SK-MEL-5 (cell line): ENCODE measurements at places on chromosomes 2 and 18.

- DNase-seq = no peak
These were observed 11.3 kb upstream of the VRK2 start for GRCh38 chr2:58035352-58035751.

GRCh38 chr18:595068-595467 lies 1.7 kb upstream of the CLUL1 start:
- no peak for DNase-seq

DNA sequence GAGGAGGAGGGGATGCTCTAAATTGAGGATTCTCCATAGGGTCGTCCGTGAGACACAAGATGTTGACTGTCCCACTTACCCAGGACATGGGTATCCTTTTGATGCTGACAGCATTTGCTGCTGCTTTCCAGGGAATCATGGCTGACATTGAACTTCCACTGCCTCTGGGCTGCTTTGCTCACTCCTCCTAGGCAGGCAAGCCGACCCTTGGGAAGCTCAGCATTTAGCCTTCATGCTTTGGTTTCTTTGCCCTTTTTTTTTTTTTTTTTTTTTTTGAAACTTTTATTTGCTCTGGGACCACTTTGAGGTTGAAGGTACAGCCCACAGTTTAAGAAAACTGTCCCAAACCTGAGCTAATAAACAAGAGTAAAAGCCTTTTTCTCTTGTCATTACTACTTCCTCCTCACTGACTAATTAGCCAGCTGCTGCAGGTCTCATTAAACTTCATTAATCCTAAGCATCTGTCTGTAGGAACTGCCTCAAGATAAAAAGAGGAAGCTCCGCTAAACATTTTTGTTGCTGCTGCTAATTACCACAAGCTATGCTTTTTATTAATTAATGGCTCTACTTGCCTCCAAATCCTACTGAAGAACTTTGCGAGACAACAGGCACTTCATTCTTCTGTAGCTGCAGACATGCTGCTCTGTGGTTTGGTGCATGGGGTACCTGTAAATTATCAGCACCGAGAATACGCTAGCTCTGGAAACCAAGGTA lies 125.4 kb downstream of the SPTBN1 start:
- DNase-seq = no peak

- DNase-seq = no peak
These were observed 86.4 kb downstream of the TCF4 start for GRCh38 chr18:55501579-55501978.

DNA sequence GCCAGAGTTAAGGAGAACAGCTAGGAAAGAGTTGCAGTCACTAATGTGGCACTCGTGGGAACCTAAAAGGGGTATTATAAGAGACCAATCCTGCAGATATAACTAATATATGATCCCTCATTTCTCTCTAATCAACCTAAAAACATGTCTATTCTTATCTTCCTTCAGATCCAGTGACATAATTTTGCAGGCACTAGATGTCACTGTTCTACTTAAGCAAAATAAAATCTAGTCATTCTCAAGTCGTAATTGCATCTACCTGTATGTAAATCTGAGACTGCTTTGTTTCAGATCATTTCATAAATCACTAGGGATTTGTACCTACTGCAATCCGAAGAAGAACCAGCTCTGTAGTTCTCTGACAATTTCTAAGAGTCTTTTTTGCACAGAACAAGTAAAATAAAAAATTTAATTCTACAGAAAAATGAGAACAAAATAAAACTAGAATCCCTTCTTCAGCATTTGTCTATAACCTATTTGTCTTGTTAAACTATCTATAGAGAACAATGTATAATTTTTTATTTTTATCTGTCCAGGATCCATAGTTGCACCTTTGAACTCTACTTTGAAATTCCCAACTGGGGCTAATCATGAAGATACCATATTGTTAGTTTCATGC lies 56.5 kb upstream of the ERBB4 start:
- peak; percentile 28 for DNase-seq

DNA sequence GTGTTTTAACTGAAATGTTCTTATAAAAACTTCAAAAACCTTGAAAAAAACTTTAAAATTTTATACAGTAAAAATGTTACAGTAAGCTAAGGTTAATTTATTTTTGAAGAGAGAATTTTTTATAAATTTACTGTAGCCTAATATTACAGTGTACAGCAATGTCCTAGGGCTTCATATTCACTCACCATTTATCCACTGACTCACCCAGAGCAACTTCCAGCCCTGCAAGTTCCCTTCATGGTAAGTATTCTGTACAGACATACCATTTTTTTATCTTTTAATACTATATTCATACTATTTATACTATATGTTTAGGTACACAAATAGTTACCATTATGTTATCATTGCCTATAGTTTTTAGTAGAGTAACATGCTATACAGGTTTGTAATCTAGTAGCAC lies 396.7 kb upstream of the MMADHC start:
- no peak for DNase-seq

DNA sequence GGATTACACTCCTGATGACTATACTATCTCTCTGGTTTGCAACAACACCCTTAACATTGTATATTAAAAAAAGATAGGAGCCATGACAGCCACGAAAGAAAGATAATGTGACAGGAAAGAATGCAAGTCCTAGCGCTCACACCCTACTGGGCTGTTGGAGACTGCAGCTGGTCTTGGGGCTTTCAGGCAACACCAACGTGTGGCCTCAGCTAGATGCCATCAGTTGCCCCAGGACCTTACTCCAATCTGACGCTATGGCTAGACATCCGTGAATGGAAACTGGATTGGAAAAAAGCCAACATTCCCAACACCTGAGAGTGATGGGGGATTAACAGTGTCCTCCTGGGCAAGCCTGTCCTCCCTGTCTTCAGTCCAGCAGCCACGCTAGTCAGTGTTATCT lies 357.4 kb upstream of the GULP1 start:
- no peak for DNase-seq

GRCh38 chr2:34831096-34831495 lies 1232.0 kb upstream of the FAM98A start:
- DNase-seq = peak; percentile 8

DNA sequence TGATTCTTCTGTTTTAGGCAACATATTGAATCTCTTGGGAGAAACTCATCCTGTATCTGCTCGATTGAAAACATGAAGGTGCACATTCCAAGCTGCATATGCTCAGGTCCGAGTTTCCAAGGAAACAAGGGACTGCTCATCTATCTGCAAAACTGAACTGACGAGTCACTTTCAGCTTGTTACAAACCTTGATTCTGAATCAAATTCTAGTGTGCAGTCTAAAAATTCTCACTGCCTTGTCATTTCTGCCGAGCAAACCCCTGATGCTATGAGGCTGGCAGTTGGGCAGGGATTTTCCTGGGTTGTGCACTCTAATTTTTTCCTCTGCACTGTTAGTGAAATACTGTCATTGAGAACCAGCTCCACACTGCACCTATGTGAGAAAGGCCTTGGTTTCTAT lies 101.3 kb upstream of the ETAA1 start:
- DNase-seq = no peak

GRCh38 chr2:178106053-178106452 lies 6.2 kb upstream of the RBM45 start:
- no peak for DNase-seq

DNA sequence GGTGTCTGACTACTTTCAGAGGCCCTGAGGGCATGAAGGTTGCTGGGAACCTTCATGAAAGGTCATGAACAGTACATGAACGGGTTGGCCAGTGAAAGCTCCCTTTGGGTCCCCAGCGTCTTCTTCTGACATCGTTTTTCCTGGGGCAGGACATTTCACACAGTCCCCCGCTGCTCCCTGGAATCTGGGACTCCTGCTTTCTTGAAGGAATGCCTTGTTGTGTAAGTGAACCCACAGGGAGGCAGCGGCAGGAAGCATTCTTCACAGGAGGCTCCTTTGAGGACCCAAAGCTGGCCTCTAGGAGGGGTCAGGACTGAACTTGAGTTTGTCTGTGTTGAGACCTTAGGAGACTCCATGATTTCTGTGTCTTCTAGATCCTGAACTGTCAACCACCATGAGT lies 144.3 kb downstream of the KCNE4 start:
- no peak for DNase-seq

DNA sequence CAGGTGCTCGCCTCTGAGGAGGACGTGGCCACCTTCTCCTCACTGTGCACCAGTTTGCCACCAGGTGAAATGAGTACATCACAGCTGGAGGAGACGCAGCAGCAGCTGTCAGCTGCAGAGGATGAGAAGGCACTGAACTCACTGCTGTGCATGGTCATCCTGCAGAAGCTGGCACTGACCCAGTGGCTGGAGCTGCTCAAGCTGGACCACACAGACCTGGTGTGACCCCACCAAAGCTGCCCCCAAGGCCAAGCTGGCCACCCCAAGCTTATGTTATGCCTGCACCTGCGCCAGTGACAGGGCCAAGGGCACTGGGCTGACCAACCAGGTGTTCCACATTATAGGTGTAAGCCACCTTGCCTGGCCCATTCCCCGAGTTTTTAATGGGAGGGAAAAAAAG lies 19.3 kb downstream of the CLK1 start:
- DNase-seq = no peak

GRCh38 chr18:62660691-62661090 lies 54.6 kb upstream of the PHLPP1 start:
- DNase-seq = no peak

DNA sequence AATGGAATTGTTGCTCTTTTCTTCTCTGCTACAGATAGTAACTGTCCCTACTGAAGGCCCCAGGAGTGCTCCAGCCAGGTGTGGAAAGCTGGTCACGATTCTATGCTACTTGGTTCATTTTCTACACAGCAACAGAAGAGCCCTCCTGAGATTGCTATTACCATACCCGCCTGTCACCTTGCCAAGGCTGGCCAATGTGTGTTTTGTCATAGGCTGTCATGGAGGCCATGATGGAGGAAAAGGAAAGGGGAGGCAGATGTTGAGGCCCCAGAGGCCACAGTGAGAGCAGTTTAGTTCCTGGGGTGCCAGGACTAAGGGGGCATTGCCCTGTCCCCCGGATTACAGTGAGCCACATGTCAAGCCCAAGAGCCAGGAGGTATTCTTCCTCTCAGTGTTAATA lies 952 bp downstream of the ELMOD3 start:
- no peak for DNase-seq

GRCh38 chr2:188024811-188025210 lies 266.9 kb upstream of the GULP1 start:
- DNase-seq = no peak

DNA sequence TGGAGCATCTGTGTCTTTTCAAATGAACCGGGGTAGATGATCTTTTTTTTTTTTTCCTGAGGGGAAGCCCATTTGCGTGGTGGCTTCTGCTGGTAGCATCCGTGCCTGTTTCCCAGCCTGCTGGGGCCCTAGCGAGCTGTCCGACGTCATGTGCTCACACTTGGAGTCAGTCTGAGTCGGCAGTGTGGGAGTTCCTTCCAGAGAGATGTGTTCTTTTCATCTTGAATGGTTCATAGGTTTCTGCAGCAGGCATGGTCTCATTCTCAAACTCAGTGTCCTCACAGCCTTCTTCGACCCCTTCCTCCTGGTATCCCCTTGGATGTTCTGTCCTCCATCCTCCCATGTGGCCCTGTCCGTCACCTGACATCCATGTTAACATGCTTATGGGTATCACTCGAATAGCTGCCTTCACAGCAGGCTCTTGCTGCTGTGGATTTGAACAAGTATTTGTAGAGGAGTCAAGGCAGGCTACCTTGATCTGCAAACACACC lies 51.0 kb downstream of the LDLRAD4 start:
- DNase-seq = peak; percentile 68

DNA sequence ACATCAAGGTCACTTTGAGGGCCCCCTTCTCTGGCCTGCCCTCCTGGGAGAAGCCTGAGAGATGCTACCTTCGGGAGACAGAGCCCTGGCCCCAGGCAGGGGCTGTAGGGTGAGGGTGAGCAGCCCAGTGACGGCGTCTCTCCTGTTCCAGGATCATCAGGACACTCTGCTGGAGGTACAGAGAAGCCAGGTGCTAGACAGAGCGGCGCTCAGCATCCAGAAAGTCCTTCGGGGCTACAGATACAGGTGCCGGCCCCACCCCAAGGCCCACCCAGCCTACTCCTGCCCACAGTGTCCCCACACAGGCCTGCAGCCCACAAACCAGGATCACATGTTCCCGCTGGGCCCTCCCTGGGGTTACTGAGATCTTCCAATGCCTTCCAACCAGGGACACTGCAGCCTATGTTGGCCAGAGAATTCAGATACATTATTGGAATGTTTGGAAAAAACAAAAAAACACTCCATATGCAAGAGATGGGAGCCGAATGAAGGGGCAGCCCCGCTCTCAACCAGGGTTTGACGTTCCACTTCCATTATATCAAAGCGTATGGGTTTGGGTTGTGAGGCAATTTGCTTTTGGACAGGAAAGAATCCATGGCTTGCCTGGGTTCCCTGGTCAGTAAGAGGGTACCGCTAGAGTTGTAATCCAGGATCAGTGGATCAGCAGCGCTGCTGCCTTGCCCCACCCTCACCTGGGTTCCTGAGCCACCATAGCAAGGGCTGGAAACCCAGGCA lies 49.5 kb upstream of the GPR17 start:
- no peak for DNase-seq

- DNase-seq = no peak
These were observed 6.2 kb downstream of the DAW1 start for GRCh38 chr2:227877421-227878310.

GRCh38 chr18:61651145-61651879 lies 241.5 kb downstream of the RNF152 start:
- DNase-seq = peak; percentile 48

DNA sequence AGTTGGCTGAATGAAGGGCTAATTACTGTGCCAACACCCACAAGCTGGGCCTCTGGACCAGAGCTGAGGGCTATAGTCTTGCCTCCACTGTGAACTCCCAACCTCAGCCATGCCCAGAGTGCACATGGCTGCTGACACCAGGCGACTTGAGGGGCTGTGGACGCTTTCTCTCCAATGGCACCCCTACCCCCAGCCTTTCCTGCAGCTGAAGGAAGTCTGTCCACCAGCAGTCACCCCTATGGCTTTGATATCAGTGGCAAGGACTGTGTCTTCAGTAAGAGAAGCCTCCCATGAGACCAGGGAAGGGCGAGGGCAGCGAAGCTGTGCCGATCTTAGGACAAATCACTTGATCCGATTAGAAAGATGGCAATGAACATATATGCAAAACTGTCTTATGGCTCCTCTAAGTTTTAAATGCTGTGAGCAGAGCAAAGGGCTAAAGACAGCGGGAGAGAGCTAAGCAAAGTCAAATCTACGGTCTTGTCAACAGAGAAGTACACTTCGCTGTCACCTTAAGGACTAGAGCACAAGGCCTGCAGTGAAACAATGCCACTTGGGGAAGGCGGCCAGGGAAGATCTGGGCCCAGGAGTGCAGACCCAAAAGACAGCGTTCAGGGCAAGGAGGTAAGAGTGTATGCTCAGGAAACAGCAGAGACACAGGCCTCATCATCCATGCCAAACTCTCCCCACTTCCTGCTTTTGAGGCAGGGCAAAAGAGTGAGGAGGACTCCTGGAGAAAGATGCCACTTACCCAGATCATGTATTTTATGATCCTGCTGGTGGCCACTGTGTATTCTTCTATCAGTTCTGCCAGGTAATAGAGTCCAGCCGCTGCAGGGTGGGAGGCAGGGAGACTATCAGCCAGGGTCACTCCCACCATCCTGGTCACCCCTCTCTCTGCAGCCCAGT lies 1.5 kb downstream of the TEX261 start:
- DNase-seq = no peak
